ENCODE measurements at places on chromosomes 3 and 15.

DNA sequence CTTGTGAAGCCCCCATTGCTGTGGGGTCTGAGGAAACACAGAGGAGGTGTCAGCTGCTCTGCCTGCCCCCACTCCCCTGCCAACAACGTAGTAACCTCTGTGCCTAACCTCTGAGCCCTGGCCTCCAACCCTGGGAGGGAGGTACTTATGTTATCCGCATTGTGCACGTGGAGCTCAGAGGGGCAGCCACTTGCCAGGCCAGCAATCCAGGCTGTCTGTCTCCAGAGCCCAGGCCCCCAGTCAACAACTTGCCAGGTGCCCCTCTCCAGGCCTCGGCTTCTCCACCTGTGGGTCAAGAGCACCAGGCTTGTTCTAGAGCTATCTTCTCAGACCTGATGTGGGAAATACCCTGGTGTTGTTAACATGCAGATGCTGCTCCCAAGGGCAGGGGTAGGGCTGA lies 2.7 kb downstream of the TPRA1 start:
- DNase-seq = no peak

- DNase-seq = peak; percentile 39
Observed at GRCh38 chr3:194689493-194689944, 3.8 kb downstream of the FAM43A start.

DNA sequence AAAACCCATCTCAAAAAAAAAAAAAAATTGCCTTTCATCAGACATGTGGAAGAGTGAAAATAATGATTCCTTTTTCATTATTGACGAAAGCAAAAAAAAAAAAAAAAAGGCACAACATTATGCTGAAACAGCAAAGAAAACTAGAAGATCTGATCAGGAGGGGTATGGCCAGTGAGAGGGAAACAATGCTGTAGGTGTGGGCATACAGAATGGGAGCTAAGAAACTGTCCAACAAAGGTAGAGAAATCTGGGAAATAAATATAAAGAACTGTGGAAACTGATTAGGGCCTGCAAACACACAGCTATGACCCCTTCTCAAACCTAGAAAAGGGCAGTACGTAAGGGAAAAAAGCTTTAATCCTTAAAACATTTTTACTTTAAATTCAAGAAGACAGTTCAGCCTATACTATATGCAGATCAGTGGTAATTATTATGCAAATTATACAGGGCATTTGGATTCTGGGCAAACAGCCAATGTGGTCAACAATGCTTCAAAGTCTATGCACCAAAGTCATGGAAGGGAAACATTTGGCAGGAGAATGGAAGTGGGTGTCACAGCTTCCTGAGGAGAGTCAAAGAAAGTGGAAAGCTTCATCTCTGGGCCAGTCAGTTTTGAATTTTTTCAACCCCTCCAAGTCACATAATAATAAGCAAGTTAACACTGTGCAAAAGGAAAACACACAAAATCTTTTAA lies 68.3 kb upstream of the SLC12A8 start:
- no peak for DNase-seq

- DNase-seq = no peak
Observed at GRCh38 chr3:48014358-48014757, 1.9 kb downstream of the MAP4 start.

DNA sequence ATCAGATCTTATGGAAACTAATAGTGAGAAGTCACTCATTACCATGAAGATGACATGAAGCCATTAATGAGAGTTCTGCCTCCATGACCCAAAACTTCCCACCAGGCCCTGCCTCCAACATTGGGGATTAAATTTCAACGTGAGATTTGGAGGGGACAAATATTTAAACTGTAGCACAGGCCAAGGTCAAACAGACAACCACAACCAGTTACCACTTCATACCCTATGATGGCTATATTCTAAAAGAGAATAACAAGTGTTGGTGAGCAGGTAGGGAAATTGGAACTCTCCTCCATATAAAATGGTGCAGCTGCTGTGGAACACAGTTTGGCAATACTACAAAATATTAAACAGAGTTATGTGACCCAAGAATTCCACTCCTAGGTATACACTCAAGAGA lies 36.9 kb downstream of the TCAIM start:
- no peak for DNase-seq

- no peak for DNase-seq
Observed at GRCh38 chr3:189813647-189814240, 182.6 kb downstream of the TP63 start.

- DNase-seq = no peak
Observed at GRCh38 chr3:38616111-38616510, 33.4 kb downstream of the SCN5A start.

DNA sequence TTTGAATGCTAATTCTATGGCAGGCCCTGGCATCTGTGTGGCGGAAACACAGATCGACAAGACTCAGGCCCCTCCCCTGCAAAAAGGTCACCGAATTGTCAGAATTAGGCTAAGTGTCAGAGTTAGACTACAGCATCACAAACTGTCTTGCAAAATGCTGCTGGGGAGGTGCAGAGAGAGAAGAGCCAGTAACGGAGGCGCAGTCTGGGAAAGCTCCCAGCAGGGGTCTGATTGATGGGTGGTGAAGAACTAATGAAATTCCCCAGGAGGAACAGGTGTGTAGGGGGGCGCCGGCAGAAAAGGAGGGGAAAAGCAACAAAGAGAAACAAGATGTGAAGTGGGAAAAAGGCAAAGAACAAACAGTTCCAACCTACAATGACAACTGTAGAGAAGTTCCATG lies 72.7 kb upstream of the TAMM41 start:
- DNase-seq = peak; percentile 43

GRCh38 chr15:66715720-66716655 lies 14.0 kb downstream of the SMAD6 start:
- DNase-seq = no peak

DNA sequence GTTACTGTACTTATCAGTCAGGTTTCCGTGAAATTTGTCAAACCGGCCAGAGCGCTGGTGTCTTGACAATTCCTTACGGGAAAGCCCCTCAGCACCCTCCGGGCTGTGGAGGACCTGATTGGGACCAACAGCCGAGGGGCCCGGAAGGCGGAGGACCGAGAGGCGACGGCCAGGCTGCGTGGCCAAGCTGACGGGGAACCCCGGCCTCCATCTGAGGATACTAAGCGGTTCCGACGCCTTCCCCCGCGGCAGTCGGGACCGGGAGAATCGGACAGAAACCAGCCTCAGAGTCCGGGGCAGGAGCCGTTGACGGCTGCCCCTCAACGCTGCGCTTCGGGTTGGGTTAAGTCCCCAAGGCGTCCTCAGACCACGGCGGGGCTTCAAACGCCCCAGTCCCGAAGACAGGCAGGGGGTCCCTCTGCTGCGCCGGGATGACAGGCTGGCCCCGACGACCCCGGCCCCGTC lies 499 bp downstream of the ALDH1A2 start:
- peak; percentile 68 for DNase-seq

DNA sequence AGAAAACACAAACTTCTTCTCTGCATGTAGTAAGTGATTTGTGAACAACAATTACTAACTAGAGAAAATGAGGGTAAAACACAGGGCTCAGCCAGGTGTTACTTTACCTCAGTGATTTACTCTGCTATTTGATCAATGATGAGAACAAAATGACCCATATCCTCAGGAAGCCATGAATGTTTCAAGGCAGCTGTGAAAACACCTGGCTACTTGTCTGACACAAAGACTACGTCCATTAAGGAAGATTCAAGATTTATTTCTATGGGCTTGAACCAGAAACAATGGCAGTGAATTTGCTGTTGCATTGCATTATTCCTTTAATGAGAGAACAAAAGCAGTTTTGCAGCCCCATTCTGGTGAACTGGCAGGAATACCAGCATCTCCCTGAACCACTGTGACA lies 374.6 kb upstream of the ARL6 start:
- no peak for DNase-seq

DNA sequence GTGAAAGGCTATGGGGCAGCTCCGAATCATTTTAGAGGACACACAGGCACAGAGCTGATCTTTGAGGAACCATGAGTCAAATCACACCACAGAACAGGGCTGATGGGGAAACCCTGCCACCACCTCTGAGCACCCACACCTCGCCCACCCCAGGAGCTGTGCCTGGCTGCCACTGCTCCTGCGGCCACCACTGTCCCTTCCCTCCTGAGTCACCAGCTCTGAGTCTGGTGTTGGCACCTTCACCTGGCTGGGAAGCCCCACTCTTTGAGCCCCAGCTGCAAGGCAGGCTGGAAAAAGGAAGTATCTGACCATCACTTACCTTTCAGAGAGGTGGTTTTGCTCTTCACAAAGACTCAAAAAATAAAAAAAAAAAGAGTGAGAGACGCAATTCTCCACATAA lies 63.6 kb upstream of the MEF2A start:
- DNase-seq = no peak

DNA sequence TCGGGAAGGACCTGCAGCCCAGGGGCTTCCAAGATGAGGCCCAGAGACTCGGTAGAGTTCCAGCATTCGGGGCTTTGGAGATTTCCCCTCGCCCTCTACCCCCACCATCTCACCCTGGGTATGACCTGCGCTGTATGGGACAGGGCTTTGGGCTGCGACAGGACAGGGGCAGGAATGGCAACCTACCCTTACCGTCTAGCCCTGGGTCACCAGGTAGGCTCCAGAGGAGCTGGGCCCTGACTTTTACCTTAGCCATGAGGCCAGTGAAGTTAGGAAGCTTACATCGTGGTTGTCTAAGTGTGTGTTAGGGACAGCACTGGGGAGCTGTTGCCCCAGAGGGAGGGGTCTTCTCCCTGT lies 683 bp downstream of the PPM1M start:
- DNase-seq = no peak

GRCh38 chr15:60914360-60914759 lies 314.7 kb downstream of the RORA start:
- no peak for DNase-seq

DNA sequence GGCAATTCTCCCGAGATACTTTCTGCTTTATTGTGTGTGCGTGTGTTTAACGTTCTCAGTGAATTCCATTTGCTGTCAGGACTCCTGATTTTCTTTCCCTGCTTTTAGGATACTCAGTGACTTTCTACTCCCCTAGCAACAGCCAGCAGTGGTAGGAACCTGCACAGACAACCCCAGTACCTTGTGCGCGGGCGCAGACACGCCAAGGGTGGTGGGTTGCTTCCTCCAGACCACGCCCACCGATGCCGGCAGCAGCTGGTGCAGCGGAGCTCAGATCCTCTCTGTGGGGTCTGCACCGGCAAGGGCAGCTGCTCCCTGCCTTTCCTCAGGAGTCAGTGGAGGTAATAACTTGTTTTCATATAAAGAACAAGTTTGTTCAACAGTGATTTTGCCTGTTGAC lies 225.1 kb upstream of the NDN start:
- peak; percentile 40 for DNase-seq

DNA sequence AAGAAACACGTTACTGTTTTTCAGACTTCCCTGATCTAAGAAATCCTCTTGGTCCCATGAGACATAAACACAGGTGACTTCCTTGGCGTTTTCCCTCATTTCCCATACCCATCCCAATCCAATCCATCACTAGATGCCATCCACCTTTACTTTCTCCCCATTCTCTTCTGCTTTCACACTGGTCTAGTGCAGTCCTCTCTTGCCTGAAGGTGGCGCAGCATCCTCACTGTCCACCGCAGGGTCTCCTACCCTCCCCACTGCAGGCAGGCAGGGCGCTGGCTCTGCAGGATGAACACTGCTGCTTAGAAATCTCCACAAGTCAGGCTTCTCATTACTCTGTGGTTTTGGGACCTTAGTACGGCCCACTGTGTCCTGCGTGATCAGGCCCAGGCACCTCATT lies 58.2 kb downstream of the RAB7A start:
- DNase-seq = peak; percentile 77

All from ELF-1 (cell line).